ENCODE measurements at places on chromosomes 1 and 21.

DNA sequence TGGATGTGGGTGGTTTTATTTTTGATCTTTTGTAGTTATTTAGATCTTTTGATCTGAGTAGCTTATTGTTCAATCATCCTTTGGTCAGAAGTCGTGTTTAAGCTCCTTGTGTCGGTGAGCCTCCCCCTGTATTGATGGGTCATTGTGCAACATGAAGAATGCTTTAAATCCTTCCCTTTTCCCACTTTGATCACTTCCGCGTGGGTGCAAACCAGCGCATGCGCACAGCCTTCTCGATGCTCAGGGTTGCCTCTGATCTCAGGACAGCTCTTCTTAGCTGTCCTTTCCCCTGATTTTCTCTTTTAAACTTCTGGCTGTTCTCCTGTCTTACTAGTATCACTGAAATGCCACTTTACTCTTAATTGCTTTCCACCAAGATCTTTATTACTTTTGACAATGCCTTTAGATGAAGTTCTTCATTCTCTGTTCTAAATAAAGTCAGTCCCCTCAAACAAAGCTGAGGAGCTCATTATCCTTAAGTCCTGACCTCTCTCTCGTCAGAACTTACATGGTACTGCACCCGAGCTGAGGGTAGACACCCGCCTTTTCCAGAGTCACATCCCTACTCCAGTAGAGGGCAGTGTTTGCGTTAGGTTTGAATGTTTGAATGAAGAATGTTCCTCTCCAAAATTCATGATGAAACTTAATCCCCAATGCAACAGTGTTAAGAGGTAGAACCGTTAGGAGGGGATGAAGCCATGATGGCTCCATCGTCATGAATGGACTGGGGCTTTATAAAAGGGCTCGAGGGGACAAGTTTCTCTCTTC lies 547.9 kb upstream of the TMPRSS15 start:
- no peak for DNase-seq

- no peak for DNase-seq
Observed at GRCh38 chr1:34470401-34470800, 284.4 kb upstream of the GJB5 start.

- DNase-seq: no peak
Observed at GRCh38 chr1:162145966-162146696, 76.6 kb downstream of the NOS1AP start.

- no peak for DNase-seq
Observed at GRCh38 chr1:25571522-25571970, 28.1 kb downstream of the LDLRAP1 start.

GRCh38 chr1:215645182-215645581 lies 78.1 kb downstream of the KCTD3 start:
- DNase-seq: no peak

DNA sequence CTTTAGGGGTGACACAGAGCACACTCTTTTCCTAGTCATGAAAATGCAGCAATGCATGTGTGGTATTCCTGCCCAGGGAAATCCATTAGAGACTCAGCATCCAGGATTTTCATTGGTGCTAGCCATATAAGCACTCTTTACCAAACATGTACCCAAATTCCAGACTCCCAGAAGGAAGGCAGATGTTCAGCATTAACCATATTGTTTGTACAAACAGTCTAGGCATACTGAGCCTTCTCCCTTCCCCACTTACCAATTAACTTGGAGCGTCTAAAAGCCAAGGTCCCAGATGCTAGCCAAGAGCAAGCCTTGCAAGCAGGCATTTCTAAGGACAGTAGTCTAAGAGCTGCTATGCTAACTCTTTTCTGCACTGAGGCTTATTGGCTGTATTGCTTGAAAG lies 27.9 kb downstream of the ZBED6 start:
- peak; percentile 29 for DNase-seq

GRCh38 chr1:206872139-206872538 lies 6.7 kb downstream of the IL20 start:
- no peak for DNase-seq

DNA sequence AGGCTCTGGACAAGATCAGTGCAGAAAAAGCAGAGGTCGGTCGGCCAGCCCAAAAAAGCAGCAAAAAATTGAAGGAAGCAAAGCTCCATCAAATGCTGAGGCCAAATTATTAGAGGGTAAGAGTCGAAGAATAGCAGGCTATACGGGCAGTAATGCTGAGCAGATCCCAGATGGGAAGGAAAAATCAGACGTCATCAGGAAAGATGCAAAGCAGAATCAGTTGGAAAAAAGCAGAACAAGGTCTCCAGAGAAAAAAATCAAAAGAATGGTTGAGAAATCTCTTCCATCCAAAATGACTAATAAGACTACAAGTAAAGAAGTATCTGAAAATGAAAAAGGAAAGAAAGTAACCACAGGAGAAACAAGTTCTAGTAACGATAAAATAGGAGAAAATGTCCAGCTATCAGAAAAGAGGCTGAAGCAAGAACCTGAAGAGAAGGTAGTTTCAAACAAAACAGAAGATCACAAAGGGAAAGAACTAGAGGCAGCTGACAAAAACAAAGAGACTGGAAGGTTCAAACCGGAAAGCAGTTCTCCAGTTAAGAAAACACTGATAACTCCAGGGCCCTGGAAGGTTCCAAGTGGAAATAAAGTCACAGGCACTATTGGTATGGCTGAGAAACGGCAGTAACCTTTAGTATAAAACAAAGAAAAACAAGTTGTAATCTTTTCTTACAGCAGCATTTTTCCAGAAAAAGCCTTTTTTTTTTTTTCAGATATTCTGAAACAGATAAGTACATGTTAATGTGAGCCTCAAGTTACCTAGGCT lies 75.7 kb downstream of the PHTF1 start:
- no peak for DNase-seq

GRCh38 chr21:27346041-27346448 lies 379.2 kb upstream of the ADAMTS5 start:
- DNase-seq: peak; percentile 68

DNA sequence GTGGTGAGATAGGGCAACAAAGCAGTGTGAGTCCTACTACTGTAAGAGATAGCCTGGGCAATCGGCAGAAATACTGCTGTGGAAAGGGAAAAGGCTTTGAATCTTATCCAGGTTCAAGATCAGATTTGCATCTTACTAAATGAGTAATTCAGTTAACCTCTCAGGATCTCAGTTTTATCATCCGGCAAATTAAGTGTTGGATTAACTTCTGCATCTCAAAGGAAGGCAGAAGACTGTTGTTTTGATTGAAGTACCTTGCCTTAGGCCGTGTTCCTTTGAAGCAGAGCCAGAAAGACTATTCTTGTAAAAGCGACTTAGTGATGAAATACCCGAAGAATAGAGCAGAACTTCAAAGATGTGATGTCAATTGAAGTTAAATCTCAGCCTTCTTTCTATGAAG lies 612.9 kb upstream of the USP24 start:
- DNase-seq: peak; percentile 22

DNA sequence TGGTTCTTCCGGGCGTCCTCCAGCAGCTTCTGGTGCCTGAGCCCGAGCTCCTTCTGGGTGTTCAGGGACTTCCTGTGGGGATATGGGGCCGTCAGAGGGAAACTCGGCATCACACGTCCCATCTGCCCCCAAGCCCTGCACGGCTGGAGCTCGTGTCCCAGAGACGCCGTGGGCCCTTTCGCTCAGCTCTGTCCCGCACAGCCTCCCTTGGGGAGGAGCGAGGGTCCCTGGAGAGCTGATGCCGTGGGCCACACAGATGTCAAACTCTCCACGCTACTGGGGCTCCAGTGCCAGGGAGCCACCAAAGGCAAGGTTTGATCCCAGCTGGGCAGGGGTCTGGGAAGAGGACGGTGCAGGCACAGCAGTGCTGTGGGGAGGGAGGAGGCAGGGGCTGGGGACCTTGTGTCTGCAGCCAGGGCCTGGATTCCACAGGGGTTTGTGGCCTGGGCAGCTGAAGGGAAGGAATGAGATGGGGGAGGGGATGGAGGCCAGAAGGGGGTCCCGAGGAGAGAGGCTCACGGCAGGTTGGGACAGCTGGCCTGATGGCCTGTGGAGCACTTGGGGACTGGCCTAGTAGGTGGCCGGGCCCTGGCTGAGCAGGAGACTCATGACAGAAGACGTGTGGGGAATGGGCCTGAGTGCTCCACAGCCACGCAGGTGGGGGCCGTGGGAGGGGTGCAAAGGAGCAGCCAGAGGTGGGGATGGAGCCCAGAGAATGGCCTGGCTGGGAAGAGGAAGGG lies 30.4 kb downstream of the CFAP74 start:
- no peak for DNase-seq

DNA sequence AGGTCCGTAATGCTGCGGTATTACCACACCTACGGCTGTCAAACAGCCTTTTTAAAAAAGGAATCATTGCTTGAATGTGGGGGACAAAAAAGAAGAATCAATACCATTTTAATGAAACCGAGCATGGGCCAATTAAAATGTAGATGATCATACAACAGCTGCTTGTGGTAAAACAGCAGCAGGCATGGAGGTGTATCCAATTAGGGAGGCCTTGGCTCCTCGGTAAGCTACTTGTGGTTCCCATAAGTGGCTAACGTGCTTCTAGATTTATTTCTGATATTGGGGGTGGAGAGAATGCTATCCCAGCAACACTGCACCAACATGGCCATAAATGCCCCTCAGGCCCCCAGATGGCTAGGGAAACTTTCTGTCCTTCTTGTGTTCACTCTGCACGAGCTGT lies 1.8 kb downstream of the PTPN14 start:
- no peak for DNase-seq

DNA sequence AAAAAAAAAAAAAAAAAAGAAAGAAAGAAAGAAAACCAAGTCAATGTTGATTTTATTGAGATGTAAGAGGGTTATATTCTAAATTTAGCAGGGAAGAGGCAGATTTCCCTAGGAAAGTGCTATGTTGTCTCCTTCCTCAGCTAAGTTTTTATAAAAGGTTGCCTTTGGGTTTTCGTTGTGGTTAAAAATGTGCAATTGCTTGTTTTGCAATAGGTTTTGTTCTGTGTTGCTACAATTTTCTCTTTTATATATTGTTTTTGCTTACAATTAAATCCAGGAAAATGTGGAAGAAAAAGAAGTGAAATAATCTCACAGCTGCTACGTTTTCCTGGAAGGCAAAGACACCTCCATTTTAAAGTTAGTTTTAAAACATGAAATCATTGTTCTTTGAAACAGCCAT lies 136.7 kb upstream of the C1orf105 start:
- no peak for DNase-seq

- no peak for DNase-seq
Observed at GRCh38 chr1:81547912-81548303, 252.8 kb upstream of the ADGRL2 start.

GRCh38 chr1:30728832-30729638 lies 5.7 kb upstream of the MATN1 start:
- DNase-seq: no peak

- DNase-seq: peak; percentile 85
Observed at GRCh38 chr1:240310226-240310925, 218.7 kb downstream of the FMN2 start.

- DNase-seq: no peak
Observed at GRCh38 chr21:29749223-29749622, 190.6 kb downstream of the GRIK1 start.

DNA sequence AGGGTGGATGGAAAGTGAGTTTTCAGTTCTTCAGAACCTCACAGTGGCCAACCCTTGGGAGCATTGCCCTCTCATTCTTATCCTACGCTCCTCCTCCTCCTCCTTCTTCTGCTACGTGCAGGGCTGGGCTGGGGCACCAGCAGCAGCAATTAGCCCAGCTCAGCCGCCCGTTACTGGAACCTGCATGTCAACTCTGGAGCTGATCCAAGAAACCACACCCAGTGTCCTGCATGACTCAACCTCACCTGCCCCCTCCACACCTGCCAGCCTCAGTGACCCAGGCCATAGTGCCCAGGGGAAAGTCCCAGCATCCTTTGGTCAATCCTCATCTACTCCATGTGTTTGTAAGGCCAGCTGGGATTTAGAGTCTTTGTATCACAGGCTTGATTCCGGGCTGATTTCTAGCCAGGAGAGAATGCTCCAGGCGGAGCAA lies 12.6 kb downstream of the ELF3 start:
- no peak for DNase-seq

DNA sequence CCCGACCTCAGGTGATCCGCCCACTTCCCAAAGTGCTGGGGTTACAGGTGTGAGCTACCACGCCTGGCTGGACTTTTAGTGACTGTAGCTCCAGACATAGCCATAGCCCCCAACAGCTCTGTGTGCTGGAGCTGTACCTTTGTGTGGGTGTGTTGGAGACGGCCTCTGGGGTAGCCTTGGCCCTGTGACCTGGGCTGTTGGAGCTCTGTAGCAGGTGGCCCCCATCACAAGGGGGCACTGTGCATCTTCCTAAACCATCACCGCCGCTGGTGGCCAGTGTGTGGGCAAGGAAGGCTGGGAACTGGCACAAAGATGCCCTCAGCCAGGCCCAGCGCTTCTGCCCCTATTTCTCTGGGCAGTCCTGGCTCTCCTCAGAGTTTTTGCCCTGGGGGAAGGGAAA lies 38.4 kb upstream of the FOXO6 start:
- no peak for DNase-seq

- no peak for DNase-seq
Observed at GRCh38 chr1:36988741-36989193, 45.5 kb downstream of the GRIK3 start.

DNA sequence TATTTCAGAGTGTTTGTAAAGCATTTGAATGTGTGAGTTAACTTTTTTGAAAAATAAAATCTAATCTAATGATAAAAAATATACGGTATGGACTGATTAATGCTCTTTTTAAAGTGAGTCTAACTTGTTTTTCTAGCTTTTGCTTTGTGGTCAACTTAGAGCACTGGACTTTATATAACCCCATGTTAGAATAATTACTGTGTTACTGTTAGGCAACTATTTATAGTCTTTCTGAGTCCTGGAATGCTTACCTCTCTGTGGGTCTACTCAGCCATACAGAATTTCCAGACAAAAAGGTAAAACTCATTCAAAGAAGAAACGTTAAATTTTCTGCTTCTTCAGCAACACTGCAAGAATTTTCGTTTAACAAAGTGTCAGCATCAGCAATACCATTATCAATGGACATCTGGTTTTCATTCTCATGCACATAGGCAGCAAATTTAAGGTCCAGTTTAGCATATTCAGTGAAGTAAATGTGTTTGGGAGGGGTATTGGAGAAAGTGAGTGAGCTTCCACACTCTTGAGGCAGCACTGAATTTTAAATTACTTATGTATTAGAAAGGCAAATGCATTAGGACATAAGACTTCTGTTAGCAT lies 664.7 kb upstream of the NEGR1 start:
- no peak for DNase-seq

DNA sequence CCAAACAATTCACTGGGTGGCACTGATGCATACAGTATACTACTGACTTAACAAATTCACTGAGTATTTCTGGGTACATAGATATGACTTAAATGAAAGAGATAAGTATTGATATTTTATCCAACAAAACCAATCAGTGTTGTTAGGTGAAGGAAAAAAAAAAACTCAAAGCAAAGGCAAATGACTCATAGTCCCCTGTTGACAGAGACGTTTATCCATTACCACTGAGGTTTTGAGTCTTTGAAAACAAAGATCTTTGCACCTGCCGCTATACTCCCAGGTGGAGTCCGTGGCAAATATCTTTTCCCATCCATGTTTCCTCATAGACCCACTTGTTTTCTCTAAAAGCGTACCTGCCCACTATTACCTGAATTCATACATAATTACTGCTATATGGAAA lies 18.4 kb downstream of the DYNLT5 start:
- no peak for DNase-seq

Measured in IMR-90 (cell line).